ENCODE measurements at places on chromosomes 11 and 22.

DNA sequence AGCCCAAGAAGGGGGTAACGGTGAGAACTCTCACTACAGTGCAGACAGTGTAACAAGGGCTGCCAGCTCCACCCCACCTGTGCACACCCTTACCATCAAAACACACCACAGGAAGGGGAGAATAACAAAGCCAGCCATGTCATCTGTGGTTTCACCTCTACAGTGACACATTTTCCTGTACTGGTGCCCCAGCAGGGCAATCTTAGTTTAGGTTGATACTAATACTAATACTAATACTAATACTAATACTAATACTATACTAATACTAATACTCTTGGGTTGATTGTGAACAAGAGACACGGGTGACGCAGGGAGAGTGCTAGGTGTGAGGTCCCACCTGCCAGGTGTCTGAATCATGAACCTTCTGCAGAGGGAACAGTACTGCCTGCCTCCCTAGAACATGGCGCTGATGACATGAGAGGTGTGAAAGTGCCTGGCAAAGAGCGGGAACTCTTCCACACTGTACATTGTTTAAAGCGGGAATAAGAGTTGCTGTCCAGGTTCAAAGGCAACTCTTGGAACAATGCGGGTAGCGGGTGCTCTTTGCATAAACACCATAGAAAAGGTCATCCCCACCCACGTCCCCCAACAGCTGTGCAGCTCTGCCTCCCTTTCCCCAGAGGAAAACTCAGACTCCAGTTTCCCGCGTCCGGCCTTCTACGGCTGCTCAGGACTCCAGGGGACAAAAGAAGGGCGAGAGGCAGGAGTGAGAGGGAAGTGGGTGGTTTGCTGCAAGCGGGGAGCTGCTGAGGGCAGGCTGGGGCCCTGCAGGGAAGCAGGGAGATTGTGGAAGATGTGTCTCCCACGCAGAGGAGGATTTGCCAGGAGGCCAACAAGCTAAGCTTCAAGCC, 25.0 kb upstream of the TMPRSS4 start:
- peak; percentile 74 for DNase-seq

- DNase-seq: no peak
Observed at GRCh38 chr22:47965896-47966295, 1203.4 kb downstream of the TBC1D22A start.

DNA sequence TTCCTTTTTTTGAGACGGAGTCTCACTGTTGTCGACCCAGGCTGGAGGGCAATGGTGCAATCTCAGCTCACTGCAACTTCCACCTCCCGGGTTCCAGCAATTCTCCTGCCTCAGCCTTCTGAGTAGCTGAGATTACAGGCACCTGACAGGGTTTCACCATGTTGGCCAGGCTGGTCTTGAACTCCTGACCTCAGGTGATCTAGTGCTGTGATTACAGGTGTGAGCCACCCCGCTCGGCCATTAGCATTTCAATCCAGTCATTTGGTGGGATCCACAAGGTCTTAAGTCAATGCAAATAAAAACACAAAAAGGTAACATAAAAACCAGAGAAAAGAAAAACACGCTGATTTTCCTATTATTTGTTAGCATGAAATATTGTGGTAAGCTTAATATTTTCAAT, 1227.2 kb upstream of the TENM4 start:
- no peak for DNase-seq

DNA sequence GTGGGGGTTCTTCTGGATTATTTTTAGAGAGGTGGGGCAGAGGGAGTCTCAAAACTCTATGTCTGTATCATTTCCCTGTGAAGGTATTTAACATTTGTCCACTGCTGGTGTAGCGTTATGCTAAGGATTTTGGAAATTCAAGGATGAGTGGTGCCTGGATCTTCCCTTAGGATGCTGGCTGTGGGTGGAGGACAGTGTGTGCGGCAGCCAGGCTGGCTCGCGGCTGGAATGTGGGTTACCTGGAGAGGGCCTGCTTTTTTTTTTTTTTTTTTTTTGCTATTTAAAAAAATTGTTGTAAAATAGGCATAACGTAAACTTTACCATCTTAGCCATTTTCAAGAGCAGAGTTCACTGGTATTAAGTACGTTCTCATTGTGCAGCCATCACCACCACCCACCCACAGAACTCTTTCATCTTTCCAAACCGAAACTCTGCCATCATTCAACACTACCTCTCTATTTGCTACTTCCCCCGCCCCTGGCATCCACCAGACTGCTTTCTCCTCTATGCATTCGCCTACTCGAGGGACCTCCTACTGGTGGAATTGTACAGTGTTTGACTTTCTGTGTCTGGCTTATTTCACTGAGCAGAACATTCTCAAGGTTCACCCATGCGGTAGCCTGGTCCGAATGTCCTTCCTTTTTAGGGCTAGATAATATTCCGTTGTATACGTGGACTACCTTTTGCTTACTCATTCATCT, 67.1 kb downstream of the PARVB start:
- DNase-seq: no peak

GRCh38 chr11:59380263-59381059, 21.8 kb downstream of the OR5AN1 start:
- DNase-seq: no peak

GRCh38 chr11:114015117-114015516, 40.2 kb downstream of the HTR3A start:
- DNase-seq: no peak

- DNase-seq: no peak
Observed at GRCh38 chr11:123692961-123693360, 38.5 kb upstream of the SCN3B start.

GRCh38 chr11:22734628-22735345, 68.4 kb downstream of the GAS2 start:
- DNase-seq: no peak

DNA sequence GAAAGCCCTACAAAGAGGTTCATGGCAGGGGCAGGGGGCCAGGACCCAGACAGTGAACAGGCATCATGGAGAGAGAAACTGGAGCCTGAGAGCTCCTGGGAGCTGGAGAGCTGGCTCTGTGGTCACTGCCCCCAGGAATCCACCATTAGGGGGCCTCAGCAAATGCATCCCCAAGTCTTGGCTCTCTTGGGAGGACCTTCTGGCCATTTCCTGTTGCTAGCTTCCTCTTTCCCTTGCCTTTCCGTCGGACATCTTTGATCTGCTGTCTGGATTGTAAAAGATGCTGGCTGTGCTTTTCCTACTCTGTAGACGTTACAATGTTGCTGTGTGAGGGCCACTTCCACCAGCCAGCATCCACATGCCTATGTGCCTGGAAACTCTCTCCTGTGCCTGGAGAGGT, 7.1 kb upstream of the CRYBB2 start:
- no peak for DNase-seq

DNA sequence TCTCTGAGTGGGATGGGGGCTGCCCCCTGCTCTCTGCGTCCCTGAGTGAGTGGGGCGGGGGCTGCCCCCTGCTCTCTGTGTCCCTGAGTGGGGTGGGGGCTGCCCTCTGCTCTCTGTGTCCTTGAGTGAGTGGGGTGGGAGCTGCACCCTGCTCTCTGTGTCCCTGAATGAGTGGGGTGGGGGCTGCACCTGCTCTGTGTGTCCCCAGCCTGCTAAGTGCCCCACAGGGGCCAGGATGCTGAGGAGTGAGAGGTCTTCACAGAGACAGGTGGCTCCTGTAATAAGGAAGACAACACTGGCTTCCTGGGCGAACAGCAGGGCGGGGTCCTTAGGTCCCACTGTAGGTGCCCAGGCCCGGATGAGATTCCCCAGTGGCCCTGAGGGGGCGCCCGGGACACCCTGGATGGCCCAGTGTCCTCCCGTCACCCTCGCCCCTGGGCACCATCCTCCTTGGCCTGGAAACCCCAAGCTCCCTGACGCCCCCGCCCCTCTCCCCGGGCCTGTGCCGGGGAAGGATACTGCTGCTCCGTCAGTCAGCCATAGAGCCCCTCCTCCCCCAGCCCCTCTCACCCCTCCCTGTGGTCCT, 3.8 kb upstream of the CCDC188 start:
- no peak for DNase-seq

- DNase-seq: no peak
Observed at GRCh38 chr11:111846063-111846462, 25.3 kb downstream of the ALG9 start.

DNA sequence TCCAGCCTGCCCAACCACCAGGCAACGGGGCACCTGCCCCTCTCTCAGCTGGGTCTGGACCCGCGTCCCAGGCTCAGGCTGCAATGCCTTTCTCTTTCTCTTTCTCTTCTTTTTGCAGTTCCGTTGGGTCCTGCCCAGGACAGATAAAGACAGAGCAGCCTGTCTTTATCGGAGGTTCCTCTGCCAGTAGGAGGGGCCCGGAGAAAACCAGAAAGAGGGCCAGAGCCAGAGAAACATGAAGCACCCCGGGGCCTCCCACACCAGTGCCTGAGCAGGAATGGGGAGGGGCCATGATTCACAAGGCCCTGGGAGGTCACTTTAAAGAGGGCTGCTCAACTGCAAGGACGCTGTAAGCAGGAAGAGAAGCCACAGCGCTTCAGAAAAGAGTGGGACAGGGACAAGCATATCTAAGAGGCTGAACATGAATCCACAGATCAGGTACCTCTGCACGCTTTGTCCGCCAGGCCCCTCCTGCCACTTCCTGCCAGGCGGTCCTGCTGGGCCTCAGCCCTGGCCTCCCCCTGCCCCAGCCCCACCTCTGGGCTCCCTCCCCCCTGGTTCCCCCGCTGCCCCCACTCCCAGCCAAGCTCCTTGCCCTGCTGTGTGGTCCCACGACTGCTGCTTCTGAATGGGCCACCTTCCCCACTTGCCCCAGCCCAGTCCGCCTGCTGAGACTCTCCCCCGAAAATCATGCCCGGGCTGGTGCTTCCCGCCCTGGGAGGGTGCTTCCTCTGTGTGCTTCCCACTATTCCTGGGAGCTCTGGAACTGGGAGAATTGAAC, at the start of gene APOBEC3C:
APOBEC3C (plus strand) TSS at position 316 of the 781 bp plus-strand sequence; CDS start at position 422, 106 bp downstream.
- peak; percentile 62 for DNase-seq

GRCh38 chr11:14500181-14500651, 605 bp upstream of the COPB1 start:
- DNase-seq: peak; percentile 42

GRCh38 chr22:22410121-22410520, 98.4 kb downstream of the ZNF280B start:
- no peak for DNase-seq

GRCh38 chr11:40202589-40203270, 1256.7 kb downstream of the LRRC4C start:
- DNase-seq: no peak

DNA sequence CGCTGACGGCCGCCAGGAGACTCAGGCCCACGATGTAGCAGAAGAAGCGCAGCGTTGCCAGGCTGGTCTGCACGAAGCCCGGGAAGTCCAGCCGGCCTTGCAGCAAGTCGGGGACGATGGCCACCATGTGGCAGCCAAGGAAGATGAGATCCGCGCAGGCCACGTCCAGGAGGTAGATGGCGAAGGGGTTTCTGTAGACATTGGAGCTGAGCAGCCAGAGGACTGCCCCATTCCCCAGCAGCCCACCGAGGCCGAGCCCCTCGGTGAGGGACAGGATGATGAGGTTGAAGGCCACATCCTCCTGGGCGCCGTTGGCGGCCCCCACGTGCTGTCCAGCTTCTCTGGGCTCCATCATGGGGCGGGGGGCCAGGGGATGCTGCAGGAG, 3.8 kb downstream of the MRGPRE start:
- DNase-seq: no peak

- DNase-seq: no peak
Observed at GRCh38 chr11:71240865-71241691, 11.3 kb downstream of the SHANK2 start.

GRCh38 chr11:93935826-93936225, 85.3 kb upstream of the HEPHL1 start:
- no peak for DNase-seq

DNA sequence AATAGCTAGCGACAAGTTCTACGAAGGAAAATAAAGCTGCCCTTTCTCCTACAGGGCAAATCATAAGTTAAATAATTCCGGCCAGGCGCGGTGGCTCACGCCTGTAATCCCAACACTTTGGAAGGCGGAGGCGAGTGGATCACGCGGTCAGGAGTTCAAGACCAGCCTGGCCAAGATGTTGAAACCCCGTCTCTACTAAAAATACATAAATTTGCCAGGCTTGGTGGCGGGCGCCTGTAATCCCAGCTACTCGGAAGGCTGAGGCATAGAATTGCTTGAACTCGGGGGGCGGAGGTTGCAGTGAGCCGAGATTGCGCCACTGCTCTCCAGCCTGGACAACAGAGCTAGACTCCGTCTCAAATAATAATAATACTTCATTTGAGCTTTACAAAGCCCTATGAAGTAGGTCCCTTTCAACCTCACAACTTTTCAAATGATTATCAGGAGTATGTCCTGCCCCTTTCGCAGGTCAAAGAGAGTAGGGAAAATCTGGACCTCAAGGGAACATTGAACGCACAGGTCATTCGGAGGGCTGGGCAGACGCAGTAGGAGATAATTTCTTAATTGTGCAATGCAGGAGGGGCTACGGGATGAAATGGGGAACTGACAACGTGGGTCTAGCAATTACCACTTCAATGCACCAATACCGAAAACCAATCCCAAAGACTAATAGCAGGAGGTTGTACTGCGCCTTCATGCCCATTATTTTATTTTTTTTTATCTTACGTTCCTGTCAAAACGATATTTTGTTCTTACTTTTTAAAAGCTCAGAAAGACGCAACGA, 590 bp downstream of the COMMD9 start:
- no peak for DNase-seq

DNA sequence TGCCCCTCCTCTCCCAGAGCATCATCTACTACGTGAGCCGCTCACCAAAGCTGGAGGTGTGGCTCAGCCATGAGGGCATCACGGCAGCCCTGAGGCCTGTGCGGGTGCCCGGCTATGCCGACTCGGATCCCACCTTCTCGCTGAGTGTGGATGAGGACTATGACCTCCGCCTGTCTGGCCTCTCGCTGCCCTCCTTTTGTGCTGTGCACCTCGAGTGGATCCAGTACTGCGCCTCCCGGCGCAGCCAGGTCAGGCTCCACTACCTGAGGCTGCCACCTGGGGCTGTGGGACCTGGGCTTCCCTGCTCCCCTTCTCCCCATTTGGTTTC, 3.8 kb upstream of the SIPA1 start:
- DNase-seq: no peak

DNA sequence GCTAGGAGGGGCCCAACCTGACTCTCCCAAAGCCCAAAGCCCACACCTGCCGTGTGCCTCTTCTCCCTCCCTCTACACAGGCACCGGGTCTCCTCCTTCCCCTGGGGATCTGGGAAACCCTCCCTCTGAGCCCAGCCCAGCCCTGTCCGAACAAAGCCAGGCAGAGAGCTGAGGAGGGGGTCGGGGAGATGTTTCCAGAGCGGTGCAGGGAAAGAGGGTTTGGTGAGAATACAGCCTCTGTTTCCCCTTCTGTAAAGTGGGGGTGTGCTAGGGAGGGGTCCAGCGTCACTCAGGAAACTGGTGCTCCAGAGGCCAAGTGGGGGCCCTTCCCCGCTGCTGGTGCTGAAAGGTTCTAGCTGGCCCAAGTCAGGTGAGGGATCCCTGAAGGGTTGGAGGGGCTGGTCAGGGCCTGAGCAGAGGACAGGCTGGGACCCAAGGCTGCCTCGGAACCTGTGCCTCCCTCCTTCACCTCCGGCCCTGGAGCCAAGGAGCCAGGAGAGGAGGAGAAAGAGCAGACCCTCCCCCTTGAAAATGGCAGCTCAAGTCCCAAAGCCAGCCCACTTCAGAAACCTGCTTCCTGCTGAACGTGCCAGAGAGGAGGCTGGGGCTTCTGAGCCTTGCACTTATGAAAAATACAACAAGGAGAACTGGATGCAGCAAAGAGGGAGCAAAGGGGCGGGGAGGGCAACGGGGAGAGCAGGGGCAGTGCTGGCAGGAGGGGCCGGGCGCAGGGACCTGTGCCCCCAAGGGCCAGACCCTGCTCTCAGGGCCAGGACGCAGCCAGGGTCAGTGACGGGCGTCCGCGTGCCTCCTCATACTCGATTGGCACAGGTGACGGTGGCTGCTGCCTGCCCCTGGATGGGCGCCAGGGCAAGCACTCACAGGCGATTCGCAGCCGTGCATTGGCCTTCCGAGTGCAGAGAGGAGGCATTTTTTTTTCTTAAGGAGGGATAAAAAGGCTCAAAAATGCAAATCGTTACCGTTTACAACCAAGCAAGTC, 43.2 kb downstream of the MACROD1 start:
- DNase-seq: no peak
